Kasumi-1 (cell line): ENCODE measurements at places on chromosomes 7 and 10.

DNA sequence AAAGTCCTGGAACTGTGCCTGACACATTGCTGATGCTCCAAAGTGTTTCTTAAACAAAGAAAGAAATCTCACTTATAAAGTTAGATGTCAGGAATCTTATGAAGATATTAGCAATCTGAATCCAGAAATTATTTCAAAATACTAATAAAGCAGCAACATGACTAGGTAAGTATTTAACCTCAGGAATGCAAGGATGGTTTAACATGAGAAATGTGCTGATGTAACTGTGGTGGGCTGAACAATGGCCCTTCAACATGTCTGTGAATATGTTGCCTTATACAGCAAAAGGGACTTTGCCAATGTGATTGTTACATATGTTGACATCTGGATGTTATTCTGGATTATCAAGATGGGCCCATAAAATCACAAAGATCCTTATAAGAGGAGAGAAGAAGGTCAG lies 87.1 kb downstream of the TEX36 start:
- DNase-seq = no peak

- DNase-seq = peak; percentile 60
Measured at GRCh38 chr7:28389504-28390395, 22.6 kb upstream of the CREB5 start.

- DNase-seq = no peak
Measured at GRCh38 chr10:125984865-125985495, 88.6 kb downstream of the FANK1 start.

- DNase-seq = peak; percentile 19
Measured at GRCh38 chr7:8436965-8437364, 3.6 kb downstream of the NXPH1 start.

DNA sequence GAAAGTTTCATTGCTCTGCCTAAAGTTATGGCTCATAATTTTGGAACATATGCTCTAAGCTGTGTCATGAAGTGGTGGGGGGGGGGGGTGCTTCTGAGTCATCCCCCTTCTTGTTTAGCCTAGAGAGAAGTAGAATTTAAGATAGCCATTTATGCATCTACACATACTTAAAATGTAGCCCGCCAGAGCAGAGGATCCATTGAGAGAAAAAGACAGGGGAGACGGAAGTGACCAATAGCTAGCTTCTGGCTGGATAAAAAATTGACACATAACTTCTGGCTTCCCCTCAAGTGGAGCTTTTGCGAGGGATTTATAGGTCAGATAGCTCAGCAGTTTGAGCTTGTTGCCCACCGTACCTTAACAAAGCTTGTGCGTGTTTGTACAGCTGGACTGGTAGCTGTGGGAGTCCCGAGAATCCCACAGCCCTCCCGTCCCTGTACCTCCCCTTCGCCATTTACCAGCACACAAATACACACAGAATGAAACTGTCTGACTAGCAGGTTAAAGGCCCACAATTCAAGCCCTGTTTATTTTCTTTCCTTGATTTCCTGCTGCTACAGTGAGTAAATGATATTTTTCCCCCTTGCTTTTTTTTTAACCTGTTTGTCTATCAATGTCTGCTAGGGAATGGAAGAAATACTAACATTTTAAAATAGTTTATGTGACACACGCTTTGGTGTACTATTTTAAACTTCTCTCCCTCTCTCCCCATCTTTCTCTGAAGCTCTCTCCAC lies 232.6 kb upstream of the FERD3L start:
- no peak for DNase-seq
